ENCODE measurements at places on chromosomes 4 and X.

GRCh38 chrX:78104447-78105176, 564 bp downstream of the PGK1 start:
- peak; percentile 15 for DNase-seq

GRCh38 chr4:39716356-39716755, 18.4 kb downstream of the UBE2K start:
- no peak for DNase-seq

DNA sequence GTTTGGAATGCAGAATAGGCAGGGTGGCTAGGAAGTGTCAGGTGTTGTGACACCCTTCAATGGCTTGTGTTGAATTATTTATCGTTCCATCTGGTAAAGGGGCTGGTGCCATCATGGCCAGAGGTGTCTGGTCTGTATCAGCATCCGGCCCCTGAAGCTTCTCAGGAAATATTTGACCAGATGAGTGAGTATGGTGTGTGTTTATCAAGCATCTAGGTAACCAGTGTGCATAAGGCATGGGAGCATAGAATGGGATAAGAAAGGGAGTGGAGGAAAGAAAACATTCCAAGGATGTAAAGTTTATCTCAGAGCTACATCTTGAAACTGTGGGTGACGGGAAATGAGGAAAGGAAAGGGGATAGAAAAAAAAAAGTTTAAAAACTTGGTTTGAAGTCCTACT, 109.4 kb downstream of the KLHL4 start:
- DNase-seq = no peak

DNA sequence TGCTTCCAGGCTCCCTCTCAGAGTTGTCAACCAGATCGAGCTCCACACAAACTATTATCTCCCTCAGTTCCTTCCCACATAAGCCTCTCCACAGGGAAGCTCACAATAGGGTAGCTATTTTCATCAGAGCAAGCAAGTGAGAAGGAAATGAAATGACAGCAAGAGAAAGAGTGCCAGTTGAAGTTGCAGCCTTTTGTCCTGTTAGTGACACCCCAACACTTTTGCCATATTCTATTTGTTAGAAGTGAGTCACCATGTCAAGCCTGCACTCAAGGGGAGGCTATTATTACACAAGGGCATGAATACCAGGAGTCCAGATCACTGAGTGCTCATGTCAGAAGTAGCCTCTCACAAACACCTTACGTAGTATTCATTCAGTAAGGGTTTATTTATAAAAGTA, 266.3 kb upstream of the NOCT start:
- DNase-seq = no peak

DNA sequence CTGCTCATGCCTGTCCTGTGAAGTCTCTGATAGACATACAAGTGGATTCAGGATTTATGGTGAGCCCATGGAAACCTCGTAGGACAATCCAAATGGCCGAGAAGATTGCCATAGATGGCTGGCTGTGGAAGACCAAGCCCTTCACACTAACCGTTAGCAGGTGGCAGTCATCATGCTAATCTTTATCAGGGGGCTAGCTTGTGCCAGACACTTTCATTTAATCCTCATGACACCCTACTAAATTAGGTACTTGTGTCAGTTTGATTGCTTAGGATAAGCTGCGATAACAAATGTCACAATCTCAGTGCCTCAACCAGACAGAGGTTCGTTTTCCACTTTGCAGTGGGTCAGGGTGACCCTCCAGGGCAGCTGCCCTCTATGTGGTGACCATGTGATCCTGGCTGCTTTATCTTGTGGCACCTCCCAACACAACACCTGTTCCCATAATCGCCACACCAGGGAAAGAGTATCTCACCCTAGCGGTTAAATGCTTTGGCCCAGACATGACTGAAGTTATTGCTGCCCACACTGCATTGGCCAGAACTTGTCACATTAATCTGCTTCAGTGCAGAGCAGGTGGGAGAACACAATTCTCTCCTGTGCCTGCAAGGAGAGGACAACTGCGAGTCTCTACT, 60.8 kb downstream of the REPS2 start:
- DNase-seq = peak; percentile 21

GRCh38 chrX:118847676-118848075, 24.1 kb downstream of the ZCCHC12 start:
- DNase-seq = peak; percentile 75

GRCh38 chr4:187780070-187780469, 215.5 kb upstream of the ZFP42 start:
- DNase-seq = no peak

DNA sequence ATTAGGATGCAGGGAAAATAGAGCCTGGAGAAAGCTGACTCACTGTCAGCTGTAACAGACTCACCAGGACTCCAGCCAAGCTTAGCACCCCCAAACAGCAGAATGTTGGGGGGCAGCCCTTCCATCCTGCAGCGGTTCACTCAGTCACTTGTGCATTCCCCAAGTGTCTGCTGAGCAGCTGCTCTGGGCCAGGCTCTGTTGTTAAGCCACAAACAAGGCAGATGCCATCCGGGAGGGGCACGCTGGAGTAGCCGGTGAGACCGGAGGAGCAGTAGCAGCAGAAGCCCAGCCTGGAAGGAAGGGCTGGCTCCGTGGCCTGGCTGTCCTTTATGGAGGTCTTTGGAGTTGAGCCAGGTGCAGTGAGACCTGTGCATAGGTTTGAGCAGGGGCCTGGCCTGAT, 22.0 kb downstream of the CCNQ start:
- DNase-seq = no peak

GRCh38 chrX:140917354-140918115, 84.9 kb upstream of the SPANXB1 start:
- no peak for DNase-seq

DNA sequence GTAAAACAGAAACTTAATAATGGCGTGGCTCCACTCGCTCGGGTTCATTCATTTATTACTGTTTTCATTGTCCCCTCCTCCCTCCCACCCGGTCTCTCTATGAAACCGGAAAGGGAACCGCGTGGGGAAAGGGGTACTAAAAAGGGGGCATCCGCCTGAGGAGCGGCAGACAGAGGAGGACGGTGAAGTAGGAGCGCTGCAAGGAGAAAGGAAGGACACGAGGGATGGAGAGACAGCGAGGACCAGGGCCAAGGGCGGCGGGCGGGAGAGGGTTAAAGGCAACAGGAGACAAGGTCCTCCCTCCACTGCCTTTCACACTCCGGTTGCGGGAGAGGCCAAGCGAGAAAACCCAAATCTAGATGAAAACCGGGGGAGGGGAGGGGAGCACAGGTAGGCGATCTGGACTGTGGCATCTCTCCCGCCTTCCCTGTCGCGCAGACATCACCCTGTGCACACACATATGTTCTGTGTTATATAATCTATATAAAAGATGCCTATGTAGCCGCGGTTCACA, 829 bp downstream of the ELOVL6 start:
- DNase-seq = peak; percentile 71

Data from midbrain (tissue), 1 donor.